ENCODE measurements at places on chromosomes 7 and 10.

GRCh38 chr7:89989454-89989853, 164.8 kb upstream of the STEAP1 start:
- DNase-seq = no peak

- DNase-seq = no peak
Measured at GRCh38 chr10:71766717-71767419, 6.5 kb downstream of the VSIR start.

DNA sequence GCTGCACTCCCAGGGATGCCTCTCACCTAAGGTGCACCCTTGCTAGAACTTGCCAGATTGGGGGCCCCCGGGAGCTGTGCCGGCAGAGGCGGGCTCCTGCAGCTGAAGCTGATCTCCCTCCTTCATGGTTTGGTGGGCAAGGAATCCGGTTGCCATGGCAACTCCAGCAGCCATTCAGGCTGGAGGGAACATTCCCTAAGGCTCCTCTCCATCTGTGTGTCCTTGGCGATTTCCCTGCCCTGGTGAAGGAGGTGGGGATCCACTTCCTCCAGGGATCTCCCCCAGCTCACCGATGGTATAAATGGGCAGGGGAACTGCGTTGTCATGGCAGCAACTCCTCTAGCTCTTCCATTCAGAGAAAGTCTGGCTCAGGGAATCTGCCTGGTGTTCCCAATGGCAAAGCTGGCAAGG, 49.6 kb upstream of the GPR158 start:
- peak; percentile 45 for DNase-seq

- DNase-seq = no peak
Measured at GRCh38 chr10:46287846-46288477, 1.2 kb downstream of the ANTXRL start.

DNA sequence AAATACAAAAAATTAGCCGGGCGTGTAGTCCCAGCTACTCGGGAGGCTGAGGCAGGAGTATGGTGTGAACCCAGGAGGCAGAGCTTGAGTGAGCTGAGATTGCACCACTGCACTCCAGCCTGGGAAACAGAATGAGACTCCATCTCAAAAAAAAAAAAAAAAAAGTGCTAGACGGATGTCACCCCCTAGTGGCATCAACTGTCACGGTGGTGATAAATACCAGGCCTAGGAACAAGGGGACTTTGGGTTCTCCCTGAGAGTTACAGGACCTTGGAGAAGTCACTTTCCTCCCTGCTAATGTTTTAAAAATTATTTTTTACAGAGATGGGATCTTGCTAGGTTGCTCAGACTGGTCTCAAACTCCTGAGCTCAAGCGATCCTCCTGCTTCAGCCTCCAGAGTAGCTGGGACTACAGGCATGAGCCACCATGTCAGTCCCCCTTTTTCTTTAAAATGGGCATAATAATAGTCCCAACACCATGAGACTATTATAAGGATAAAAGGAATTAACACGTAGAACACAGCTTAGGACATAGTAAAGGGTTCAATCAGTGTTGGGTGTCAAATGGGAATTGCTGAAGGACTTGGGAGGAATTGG, 2.6 kb upstream of the TMEM130 start:
- DNase-seq = peak; percentile 57

GRCh38 chr7:8208816-8209215, 53.2 kb downstream of the ICA1 start:
- DNase-seq = no peak

DNA sequence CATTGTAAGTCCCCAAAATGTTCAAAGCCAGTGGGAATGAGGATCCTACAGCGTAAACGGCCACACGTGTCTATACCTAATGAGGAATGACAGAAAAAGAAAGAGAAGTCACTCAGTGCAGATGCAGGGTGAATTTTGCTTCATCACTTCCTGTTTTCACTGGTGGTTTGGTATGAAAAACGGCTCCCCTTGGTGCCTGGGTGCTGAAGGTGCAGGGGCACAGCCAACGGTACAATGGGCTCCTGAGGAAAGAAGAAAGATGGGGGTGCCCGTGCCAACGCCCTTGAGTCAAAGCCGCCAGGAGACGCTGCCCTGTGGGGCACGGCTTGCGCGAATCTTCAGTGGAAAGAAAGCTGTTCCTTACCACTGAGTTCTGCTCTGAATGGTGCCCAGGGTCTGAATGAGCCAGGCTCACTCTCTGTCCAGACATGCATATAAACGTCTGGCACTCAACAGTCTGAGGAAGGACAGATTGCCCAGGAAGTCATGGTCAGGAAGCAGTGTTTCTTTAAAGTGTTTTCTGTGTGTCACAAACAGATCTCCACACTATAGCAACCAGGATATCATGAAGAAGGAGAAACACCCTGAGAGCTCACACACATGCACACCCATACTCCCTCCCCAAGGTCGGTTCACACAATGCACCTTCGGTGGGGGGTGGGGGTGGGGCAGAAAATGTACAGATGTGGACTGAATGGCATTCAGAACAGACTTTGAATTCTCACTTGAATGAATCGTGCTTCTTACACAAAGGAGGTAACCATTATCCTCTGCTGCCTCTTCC, 105.8 kb downstream of the ELMO1 start:
- no peak for DNase-seq

DNA sequence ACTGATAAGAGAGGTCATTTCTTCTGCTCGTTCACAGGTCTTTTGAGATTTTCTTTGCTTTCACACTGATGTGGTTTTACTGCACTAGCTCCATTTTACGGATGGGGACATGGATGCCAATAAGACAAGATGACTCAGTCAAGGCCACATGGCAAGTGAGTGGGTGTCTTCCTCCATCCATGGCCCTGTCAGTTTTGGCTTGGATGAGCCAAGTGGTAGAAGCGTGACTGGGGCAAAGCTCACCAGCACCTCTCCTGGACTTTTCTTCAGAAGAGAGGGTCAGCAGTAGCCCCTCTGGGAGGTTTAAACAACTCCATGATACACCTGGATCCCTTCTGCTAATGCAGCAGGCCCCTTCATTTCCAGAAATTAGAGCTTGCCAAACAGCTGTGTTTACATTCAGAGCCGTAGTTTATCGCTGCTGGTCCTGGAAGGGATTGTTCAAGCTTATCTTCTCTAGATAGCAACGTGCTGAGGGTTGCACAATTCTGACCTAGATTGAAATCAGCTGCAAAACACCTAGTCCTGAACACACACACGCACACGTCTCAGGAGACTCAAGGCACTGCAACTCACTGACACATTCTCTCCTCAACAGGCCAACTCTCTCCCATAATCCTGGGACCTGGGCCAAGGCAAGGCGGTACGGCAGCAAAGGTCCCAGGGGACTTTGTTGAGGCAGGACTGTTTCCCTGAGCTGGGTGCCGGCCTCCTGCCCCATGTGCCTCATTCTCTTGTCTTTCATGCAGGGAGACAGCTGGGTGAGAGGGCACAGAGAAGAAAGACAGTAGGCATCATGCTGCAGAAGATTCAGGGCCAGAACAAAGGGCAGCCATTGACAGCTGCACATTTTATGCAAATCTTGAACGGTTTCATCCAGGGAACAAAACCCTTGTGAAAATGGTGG, 14.2 kb upstream of the PDCD4 start:
- DNase-seq = no peak

- peak; percentile 59 for DNase-seq
Measured at GRCh38 chr7:33185786-33186185, 56.4 kb downstream of the BBS9 start.

DNA sequence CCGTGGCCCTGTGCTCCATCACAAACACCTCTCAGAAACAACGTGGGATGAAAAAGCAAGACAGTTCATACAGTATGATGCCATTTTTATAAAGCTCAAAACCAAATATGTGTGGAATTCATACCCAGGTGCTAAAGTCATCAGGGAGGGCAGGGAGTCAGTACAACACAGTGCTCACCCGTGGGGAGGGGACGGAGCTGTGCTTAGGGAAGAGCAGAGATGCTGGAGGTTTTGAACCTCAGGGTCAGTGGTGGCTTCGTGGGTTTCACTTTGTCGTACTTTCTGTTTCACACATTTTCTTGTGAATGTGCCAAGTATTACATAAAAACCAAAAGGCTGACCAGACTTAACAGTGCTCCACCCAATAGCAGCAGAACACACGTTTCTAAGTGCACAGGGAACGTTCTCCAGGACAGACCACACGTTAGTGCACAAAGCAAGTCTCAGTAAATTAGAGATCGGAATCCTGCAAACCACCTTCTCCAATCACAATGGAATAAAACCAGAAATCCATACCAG, 21.2 kb downstream of the ZMIZ2 start:
- no peak for DNase-seq

DNA sequence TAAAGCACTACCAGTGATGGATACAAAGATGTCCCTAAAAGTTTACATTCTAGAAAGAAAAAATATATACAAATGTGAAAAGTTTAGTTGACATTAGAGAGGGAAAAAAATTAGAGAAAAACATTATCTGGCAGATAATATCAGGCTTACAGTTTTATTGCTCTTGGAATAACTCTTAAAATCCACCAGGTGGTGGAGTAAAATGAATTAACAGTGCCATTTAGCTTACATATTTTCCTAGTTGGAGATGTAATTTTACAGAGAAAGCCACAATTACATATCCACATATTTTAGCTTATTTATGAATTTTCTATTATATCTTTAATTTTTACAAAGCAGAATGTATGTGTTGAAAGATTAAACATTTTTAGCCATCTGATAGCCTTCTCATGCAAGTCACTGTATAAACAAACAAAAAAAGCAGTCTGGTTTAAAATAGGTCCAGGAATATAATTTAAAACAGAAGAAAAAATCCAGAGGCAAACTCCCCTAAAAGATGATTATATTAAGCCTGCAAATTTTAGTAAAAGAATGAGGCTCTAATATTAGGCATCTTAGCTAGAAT, 6.5 kb downstream of the CABCOCO1 start:
- no peak for DNase-seq

DNA sequence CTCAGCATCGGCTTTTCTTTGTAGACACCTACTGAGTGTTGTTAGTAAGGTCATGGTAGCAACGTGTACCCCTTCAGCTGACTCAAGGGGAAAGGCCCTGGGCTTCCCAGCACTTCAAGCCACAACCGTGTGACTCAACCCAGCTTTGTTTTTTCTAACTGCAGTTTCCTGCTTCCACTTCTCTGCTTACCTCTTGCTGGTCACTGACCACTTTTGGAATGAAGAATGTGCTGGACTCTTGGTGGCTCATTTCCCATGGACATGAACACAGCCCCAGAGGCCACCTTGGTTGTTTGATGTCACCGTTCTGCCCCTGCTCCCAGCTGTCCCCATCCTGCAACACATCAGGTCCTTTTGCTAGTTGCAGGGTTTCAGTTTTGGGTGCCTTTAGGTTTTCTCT, 69.5 kb upstream of the ZNF438 start:
- DNase-seq = no peak

GRCh38 chr10:132973903-132974241, 31.5 kb upstream of the CFAP46 start:
- peak; percentile 64 for DNase-seq

DNA sequence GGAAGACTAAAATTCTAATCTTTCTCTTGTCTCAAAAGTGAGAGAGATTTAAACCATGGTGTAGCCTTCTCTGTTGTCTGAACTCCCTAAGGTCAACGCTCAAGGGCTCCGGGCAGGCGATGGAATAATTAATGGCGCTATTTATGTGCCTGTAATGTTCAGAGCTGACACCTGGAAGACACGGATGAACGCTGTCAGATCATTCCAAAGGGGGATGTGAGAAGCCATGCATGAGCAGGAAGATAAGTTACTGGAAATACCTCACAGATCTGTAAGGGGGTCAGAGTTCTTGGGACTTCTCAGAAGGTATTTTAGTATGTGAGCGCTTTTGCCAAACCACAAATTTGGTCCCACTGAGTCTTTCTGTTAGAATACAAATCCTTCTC, 73.3 kb upstream of the MTPN start:
- DNase-seq = no peak

- no peak for DNase-seq
Measured at GRCh38 chr7:133941496-133941895, 185.6 kb upstream of the LRGUK start.

GRCh38 chr7:2802504-2803341, 41.4 kb downstream of the GNA12 start:
- no peak for DNase-seq

DNA sequence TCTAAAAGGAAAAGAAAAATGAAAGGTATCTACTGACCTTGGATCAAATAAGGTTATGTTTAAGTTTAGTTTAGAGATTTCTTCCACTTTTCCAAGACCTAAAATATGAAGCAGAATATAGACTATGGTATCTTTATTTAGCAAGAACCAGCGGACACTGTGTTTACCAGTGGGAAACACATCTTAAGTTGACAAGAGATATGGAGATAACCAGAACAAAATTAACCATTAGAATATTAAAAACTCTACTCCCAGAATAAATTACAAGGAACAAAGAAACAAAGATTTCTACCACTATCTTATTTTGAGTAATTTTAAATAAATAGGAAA, 86.9 kb downstream of the IMMP2L start:
- DNase-seq = no peak

GRCh38 chr7:1927937-1928644, 258.0 kb downstream of the ELFN1 start:
- no peak for DNase-seq

GRCh38 chr7:122762071-122762470, 59.3 kb upstream of the RNF148 start:
- DNase-seq = no peak

DNA sequence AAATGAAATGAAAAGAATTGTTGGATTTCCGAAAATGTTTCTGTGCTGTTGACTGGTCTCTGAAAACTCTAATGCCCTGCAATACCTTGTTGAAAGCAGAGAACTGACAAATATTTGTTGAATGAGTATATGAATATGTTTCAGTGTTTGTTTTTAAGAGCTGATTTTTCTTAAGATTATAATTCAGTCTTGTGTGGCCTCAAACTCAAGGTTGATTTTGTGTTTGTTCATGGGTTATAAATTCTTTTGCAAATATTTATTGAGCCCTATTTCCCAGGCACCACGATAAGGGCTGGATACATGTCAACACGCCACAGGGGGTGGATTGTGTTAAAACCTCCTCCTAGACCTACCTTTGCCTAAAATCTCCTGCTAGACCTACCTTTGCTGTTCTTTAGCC, 203.9 kb upstream of the PLPP4 start:
- peak; percentile 12 for DNase-seq

- no peak for DNase-seq
Measured at GRCh38 chr7:89798599-89798996, 355.7 kb upstream of the STEAP1 start.

DNA sequence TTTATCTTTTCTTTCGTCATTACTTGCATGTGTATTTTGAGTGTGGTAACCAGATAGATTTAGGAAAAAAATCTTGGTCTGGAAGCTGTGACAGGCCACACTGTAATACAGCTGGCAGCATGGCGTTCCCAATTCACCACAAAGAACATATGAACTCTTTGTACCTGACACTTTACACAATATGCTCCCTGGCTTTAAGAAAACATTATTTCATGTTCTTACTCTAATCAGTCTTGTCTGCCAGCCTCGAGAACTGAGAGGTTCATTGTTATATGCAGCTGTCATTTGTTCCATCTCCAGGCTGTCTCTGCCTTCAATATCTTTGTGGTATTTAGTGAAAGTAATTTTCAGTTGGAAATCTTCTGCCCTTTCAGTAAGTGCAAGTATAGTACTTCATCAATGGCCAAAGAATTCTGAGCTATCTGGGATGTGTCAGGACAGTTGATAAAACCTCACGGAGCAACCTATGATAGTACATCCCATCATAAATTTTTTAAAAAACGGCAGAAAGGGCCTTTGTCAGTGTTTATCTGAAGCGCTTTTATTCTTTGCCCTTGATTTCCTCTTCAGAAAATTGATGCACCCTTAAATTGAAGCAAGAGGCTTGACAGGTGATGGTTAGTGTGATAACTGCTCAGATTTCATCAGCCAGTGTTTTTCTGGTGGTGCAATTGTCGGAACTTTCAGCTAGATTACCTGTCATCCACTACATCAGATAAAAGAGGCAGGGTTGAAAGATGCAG, 146.3 kb upstream of the SP8 start:
- no peak for DNase-seq

GRCh38 chr7:131595699-131596098, 39.3 kb upstream of the PODXL start:
- no peak for DNase-seq

All from H7 (cell line).